ENCODE measurements at places on chromosomes 12 and 14.

GRCh38 chr12:85468356-85469157 is 188.5 kb downstream of the ALX1 start:
- DNase-seq, result no peak

GRCh38 chr14:21257394-21257909 is 11.8 kb downstream of the HNRNPC start:
- no peak for DNase-seq

- DNase-seq, result no peak
Observed at GRCh38 chr12:90899456-90900182, 55.4 kb downstream of the CCER1 start.

- no peak for DNase-seq
Observed at GRCh38 chr12:54428050-54429013, 9.3 kb upstream of the ITGA5 start.

DNA sequence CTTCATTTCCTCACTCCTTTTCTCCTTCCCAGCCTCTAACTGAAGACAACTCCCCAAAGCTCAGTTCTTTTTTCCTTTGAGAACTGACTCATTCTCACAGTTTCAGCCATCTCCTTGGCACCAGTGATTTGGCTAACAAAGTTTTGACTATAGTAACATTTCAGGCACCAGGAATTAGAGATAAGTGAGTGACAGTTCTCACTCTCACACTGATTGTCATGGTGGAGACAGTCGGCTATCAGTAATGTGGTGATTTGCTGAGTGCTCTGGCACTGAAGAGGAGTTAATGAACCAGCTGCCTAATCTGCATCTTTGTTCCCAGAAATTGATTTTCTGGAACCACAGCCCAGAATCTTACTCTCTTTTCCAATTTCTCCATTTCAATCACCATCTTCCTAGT is 29.5 kb downstream of the HELB start:
- DNase-seq, result no peak

Data from activated T-helper 9 cell treated with anti-CD3 and anti-CD28 coated beads, Interleukin-2, amount 50 U/mL, for 16 hours (primary cell).